Pulmonary artery endothelial cell (primary cell): ENCODE measurements at places on chromosomes 6 and 20. TPM values are rescaled to one million over a fixed set of nuclear protein-coding genes. Genes with fewer than 3 reads are reported as not detected.
A peak's percentile ranks its signal among the peaks of the same experiment; 100 is the strongest.

DNA sequence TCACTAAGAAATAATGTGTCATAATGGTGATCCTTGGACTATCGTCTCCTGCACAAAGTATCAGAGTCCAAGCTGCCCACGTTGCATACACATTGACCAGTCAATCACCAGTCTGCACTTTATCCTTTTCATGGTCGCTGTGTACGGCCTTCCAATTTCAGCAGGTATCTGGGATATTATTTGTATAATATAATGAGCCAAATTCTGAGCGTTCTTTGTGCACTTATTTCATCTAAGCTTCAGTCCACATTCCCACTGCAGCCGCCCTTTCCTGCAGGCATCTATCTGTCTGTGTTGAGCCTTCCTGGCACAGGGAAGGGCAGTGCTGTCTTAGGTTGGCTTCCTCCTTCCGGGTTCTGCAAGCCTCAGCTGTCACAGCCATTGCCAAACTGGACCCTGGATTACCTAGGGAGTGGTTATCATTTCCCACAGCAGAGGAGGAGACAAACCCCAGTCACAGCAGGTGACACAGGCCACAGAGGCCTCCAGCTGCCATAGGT, 174.3 kb downstream of the TTLL2 start:
- no peak for DNase-seq

GRCh38 chr6:169955731-169956437, 204.5 kb downstream of the ERMARD start:
- DNase-seq = no peak

PREX1 gene
- total RNA-seq = 105 and 115 TPM in 2 replicates

DNA sequence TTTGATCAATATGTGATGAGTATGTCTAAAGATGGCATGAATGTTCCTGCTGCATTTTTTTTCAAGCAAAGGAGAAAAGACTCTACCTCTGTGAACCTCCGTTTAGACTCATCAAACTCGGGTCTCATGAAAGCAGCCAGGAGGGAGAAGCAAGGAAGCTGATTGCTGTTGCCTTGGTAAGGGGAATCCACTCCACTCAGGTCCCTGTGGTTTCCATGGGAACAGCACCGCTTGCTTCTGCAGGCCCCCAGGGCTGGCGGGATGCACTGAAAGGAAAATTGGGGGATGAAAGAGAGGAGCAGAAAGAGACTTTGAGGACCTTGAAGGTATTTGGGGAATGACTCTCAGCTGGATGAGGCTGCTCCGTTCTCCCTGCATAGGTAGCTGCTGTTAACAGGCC, 249.6 kb upstream of the RIN2 start:
- DNase-seq = no peak

DNA sequence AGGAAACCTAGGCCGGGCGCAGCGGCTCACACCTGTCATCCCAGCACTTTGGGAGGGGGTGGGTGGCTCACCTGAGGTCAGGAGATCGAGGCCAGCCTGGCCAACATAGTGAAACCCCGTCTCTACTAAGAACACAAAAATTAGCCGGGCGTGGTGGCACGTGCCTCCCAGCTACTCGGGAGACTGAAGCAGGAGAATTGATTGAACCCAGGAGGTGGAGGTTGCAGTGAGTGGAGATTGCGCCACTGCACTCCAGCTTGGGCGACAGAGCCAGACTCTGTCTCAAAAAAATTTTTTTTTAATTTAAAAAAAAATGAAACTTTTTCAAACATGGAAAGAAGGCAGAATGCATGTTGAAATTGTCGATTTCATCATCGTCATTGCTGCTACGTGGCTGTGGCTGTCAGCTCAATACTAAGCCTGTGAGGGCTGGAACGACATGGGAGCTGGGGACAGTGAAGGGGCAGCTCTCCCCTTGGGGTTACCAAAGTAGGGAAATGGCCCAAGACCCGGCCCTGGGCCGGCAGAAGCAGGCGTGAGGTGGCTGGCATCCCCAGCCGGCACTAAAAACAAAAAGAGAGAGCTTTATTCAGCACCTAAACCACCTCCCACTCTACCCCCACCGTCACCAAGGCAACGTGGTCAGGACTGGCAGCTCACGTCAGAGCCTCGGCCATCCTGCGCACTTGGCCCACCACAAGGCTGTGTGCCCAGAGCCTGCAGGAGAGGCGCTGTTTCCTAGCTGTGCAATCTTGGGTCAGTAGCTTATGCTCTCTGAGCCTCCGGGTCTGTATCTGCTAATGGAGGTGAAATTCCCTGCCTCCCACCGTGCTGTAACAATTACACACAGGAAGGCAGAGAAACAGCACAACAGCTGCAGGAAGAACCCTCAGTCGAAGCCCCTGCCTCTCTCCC, 30.8 kb downstream of the AGPAT4 start:
- no peak for DNase-seq

- DNase-seq = no peak
Measured at GRCh38 chr6:112640891-112641290, 293.8 kb downstream of the RFPL4B start.

DNA sequence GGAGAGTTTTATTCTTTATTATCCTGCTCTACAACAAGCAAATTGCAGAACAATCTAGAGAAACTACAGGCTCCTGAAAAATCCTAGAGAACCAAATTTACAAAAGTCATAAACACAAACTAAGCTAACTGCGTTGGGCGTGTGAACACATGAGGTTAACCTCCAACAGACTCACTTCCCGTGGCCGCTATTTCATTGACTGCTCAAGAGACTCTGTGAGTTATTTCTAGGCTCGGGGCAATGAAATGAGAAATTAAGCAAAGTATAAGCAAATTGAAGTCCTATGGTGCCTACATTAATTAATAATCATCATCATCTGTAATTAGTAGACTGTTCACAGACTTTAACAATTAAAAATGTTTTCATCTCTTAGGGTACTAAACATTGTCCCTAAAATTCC, 100.0 kb downstream of the MBOAT1 start:
- DNase-seq = no peak

GRCh38 chr6:26122793-26123674, 35.8 kb downstream of the HFE start:
- DNase-seq = peak; percentile 94

DNA sequence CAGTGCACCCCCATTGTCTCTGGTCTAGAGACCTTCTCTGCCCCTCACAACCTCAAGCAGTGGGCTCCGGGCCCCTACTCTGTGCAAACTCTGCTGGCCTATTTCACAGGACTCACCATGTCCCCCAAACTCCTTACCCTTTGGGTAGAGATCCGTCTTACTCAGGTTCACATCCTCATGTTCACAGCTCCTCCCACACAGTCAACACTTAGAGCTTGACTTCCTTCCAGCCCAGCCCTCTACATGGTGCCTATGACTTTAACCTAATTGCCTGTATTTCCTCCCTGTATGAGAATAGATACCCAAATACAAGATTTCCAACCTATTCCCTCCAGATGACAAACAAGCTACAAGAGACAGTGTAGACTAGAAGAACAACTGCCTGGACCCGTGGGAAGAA, 528.6 kb upstream of the JARID2 start:
- no peak for DNase-seq

DNA sequence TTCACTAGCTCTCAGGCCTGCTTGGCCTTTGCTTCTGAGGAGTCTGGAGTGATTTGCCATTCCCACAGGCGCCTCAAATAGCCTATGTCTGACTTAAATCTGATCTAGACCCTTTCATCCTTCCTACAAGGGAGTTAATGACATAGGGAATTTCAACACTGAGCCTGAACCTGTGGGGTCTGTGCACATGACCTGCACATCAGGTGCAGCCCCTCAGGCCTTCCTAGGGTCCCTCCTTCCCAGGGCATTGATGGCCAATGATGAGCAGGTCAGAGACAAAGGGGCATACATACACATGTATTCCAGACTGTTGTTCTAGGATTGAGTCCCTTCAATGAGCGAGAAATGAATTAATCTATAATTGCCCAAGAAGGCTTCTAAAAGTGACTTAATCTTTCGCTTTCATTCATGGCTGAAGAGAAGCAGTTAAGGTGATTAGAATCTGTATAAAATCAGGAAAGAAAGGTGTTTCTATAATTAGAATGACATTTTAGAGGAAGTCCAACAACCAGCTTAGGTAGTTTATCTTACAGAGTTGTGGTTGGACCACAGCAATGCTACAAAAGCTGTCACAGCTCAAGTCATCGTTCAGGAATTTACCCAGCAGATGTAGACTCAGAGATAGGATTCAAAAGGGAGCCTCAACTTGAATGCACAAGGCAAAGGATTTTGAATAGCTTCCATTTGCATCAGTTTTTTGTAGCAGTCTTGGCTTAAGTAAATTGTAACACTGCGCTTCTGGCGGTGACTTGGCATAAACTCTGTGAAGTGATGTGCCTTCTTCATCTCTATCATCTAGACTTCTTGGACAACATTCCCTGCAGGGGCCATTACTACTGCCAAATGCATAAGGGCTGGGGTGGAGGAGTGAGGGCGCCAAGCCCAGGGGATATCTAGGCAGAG, 27.0 kb upstream of the TBC1D7 start:
- DNase-seq = peak; percentile 30

PSORS1C1 gene
- 2.2 and 2.4 TPM in 2 replicates for total RNA-seq

GRCh38 chr6:136775548-136775947, 16.7 kb downstream of the MAP3K5 start:
- DNase-seq = no peak

SLC17A1 gene
- total RNA-seq = not detected in 2 replicates

DNA sequence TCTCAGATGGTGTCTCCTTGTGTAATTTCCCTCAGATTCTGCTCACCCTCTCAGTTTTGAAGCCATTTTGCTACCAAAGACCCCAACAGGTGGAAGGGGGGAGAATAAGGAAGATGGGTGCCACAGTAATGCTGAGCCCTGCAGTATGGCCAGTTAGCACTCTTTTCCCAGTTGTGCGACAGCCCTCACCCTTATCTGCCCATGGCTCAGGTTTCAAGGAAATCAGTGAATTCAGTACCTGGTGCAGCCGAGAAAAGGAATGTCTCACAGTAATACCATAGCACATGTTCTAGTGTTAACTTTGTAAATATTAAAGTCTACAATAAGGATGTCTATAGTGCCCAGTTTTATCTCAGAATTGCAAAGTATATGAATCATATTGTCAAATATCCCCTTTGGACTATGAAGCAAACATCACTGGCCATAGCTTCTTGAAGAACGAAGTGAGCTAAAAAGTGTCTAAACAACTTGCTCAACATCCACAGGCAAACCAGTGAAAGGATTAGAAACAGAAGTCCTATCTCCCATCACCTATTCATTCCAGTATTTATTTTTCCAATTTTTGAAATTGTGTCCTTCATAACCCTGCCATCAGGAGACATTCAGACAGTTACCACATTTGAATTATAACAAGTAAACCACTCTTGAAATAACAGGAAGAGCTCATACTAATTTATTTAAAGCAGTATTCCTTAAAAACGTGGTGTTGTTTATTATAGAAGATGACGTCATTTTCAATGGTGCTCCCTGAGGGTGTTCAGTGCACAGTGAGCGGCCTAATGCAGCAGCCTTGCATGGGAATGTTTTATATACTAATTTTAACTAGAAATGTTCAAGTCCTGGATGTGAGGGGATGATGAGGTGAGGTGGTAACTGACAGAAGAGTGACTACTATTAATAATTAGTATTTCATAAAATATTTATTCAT, 366.2 kb downstream of the TFAP2A start:
- no peak for DNase-seq

- DNase-seq = no peak
Measured at GRCh38 chr6:80541181-80541580, 434.7 kb downstream of the BCKDHB start.

- DNase-seq = no peak
Measured at GRCh38 chr20:43906505-43907034, 8.1 kb upstream of the TOX2 start.

GRCh38 chr6:36570264-36570663, 23.0 kb upstream of the STK38 start:
- no peak for DNase-seq

DNA sequence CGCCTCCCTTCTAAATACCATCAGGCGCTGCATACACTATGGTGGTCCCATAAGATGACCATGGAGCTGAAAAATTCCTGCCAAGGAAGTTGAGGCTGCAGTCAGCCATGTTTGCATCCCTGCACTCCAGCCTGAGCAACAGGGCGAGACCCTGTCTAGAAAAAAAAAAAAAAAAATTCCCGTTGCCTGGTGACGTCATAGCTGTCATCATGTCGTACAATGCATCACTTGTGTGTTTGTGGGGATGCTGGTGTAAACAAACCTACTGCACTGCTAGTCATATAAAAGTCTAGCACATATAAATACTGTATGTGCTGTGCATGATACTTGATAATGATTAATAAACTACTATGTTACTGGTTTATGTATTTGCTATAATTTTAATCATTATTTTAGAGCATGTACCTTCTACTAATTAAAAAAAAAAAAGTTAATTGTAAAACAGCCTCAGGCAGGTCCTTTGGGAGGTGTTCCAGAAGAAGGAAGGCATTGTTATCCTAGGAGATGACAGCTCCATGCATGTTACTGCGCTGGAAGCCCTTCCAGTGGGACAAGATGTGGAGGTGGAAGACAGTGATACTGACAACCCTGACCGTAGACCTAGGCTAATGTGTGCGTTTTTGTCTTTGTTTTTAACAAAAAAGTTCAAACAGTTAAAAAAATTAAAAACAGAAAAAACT, 132.6 kb downstream of the BANF2 start:
- DNase-seq = no peak

DNA sequence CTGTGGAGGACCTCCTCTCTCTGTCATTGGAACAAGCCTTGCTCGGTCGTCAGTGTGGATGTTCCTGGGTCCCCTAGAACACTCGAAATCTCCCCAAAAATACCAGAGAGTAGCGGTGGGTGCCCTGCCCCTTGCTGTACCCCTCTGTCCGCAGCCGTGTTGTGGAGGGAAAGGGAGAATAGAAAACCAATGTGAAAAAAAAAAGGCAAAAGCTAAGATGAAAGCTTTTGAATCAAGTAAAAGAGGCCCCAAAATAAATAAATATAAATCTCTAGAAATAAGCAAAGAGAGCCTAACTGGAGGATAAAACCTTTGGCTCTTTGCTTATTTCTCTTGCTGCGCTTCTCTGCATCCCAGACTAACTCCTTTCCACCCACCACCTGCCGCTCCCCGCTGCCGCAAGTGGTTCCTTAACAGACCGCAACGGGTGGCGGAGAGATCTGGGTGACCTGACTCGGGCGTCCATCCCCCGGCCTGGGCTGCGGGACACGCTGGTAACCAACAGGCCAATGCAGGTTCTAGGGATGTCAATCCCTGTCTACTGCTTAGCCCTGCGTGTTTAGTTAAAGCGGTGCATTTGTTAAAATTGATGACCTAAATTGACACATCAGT, 110.0 kb downstream of the GPX5 start:
- DNase-seq = no peak

CASS4 gene
- total RNA-seq = 0.07 TPM in 1 of 2 replicates, not detected in the other

DNA sequence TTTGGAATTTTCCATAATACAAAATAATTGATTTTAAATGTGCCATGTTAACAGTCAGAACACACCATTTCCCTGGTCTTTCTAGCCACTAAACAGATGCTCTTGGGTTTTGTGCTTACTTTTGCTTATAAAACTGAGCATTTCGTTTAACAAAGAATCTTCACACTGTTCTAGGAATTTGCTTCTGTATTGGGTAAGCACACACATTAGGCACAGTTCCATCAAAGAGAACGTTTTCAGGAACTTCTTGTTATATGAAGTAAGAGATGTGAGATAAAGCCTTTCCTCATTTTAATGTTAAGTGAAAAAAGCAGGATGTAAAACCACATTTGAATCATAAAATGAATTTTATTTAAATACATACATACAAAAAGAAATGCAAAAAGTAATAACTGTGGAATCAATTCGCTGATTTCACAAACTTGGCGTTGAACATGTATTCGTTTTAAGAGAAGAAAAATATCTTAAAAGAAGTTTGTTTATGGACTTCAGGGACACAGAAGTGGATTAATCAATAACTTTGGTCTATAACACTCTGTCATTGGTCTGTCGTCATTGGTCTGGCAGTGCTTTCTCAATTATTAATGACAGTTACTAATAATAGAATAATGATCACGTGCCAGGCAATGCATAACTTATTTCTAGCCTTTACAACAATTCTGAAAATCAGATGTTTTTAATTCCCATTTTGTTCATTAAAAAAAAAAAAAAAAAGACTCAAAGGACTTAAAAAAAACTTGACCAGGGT, 199.9 kb upstream of the PRDM1 start:
- no peak for DNase-seq
